ENCODE measurements at places on chromosomes 1 and 21. TPM values are rescaled to one million over a fixed set of nuclear protein-coding genes. Genes with fewer than 3 reads are reported as not detected.

SH2D5 gene
- total RNA-seq = 0.32 TPM

HAPLN2 gene
- not detected for total RNA-seq

WDR64 gene
- 0.44 TPM for total RNA-seq

FAM72B gene
- total RNA-seq = 13.6 TPM

CXADR gene
- 0.39 TPM for total RNA-seq

AMY2B gene
- total RNA-seq = 7.1 TPM

TCEA3 gene
- total RNA-seq = 5.5 TPM

CBR3 gene
- total RNA-seq = 20.4 TPM

FGR gene
- 0.22 TPM for total RNA-seq

SYCP1 gene
- not detected for total RNA-seq

B3GALNT2 gene
- 9.1 TPM for total RNA-seq

CNR2 gene
- 0.05 TPM for total RNA-seq

ENAH gene
- total RNA-seq = not detected

LAX1 gene
- 14.6 TPM for total RNA-seq

LIN28A gene
- not detected for total RNA-seq

ZNF648 gene
- not detected for total RNA-seq

LRRC53 gene
- total RNA-seq = not detected

GBP5 gene
- total RNA-seq = 845 TPM

REN gene
- total RNA-seq = not detected

KRTAP13-4 gene
- not detected for total RNA-seq

CADM3 gene
- not detected for total RNA-seq

CATSPERE gene
- 0.32 TPM for total RNA-seq

NT5C1A gene
- 1.1 TPM for total RNA-seq

PIK3CD gene
- 357 TPM for total RNA-seq

IL19 gene
- total RNA-seq = not detected

FNDC10 gene
- total RNA-seq = 8.8 TPM

CAMSAP2 gene
- 0.95 TPM for total RNA-seq

SERPINC1 gene
- not detected for total RNA-seq

PDPN gene
- not detected for total RNA-seq

C1QB gene
- not detected for total RNA-seq

C1orf216 gene
- total RNA-seq = 20.8 TPM

SELENBP1 gene
- total RNA-seq = not detected

FCRL6 gene
- total RNA-seq = 0.49 TPM

OR2M3 gene
- total RNA-seq = not detected

ETNK2 gene
- not detected for total RNA-seq

CYYR1 gene
- not detected for total RNA-seq

PIGR gene
- total RNA-seq = 0.05 TPM

CSMD2 gene
- total RNA-seq = not detected

OR10J4 gene
- not detected for total RNA-seq

FAM229A gene
- 10.0 TPM for total RNA-seq

YIPF1 gene
- total RNA-seq = 23.1 TPM

OR2T2 gene
- not detected for total RNA-seq

AMY1A gene
- not detected for total RNA-seq

RASSF5 gene
- total RNA-seq = 252 TPM

TDRD5 gene
- not detected for total RNA-seq

Data from T-helper 1 cell treated with Interleukin-12 subunit alpha and Interleukin-12 subunit beta and Interleukin-4 antibody, amounts not matched to agents 30 ng/mL and 1 ng/mL, for 36 hours (primary cell).